ENCODE measurements at places on chromosomes 1 and 21. TPM values are rescaled to one million over a fixed set of nuclear protein-coding genes. Genes with fewer than 3 reads are reported as not detected.
A peak's percentile ranks its signal among the peaks of the same experiment; 100 is the strongest.

DNA sequence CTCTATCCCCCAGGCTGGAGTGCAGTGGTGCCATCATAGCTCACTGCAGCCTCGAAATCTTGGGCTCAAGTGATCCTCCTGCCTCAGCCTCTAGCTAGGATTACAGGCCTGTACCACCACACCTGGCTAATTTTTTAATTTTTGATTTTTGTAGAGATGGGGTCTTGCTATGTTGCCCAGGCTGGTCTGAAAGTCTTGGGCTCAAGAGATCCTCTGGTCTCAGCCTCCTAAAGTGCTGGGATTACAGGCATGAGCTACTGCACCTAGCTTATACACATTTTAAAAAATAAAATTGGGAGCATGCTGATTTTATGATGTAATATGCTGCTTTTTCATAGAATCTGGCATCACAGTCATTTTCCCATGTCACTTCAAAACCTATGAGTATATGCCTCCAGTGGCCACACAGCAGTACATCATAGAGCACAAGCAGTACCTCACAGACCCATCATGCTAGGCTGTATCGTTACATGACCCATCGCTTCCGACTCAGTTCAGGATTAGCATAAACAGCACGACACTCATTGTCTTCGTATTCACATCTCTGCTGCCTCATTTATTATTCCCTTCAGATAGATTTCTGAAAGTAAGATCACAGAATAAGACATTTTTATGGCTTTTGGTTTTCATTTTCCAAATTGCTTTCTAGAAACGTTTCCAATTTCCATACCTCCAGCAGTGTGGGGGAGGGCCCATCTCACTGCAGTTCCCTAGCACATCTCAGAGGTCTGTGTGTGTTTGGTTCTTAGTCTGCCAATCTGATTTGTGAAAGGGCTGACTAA lies 35.9 kb upstream of the CCSAP start:
- DNase-seq, result no peak

Gene NT5C1A
- total RNA-seq, result not detected

GRCh38 chr1:1613509-1614082 lies 1.7 kb upstream of the MIB2 start:
- no peak for DNase-seq

GRCh38 chr1:227891955-227892488 lies 55.7 kb downstream of the WNT9A start:
- no peak for DNase-seq

Gene MYCL
- 1.0 TPM for total RNA-seq

- no peak for DNase-seq
These were observed 71.3 kb upstream of the DNAJC6 start for GRCh38 chr1:65238010-65238409.

GRCh38 chr1:173427146-173428054 lies 49.7 kb upstream of the PRDX6 start:
- no peak for DNase-seq

DNA sequence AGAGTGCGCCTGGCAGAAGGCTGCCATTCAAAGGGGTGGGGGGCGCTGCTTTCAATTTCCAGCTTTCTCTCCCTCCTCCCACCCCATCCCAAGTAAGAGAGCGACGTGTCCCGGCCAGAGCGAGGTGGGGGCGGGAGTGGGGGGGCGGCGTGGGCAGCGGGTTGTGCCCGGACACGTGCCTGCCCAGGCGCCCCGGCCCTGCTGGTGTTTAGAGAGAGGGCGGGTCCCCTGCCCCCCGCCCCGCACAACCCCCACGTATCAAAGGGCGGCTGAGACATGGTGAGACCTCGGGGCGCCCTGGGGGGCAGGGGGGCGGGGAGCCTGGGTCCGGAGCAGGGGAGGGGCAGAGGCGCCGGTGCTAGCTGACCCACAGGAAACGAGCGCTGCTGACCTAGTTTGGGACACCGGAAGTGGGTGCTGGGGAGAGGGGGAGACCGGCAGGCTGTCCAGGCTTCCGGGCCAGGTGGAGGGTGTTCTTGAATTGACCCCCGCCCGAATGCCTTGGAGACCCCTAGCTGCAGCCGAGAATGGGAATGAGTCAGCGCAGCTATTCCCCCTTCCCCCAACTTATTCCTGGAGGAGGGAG lies 1.3 kb downstream of the ZBTB7B start:
- DNase-seq, result peak; percentile 26

- no peak for DNase-seq
These were observed 11.4 kb downstream of the PRKACB start for GRCh38 chr1:84155517-84155916.

DNA sequence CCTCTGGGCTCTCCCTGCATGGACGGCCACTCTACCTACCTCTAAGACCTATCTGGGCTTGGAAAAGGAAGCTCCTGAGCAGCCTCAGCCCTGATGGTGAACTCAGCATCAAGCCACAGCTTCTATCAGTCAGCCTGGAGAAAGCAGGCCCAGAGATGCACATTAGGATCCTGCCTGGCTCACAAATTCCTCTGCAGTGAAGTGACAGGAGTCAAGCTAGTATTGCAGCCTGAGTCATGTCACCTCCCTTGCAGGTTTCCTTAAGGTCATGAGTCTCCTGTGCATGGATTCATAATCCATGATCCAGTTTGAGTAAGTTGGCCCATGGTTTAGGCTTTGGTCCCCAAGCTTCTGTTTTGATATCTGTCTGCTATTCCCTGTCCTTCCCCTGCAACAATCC lies 37.9 kb upstream of the DUSP10 start:
- no peak for DNase-seq

Gene TSPAN1
- total RNA-seq, result 9.5 TPM

GRCh38 chr1:24639881-24640280 lies 3.2 kb upstream of the SRRM1 start:
- DNase-seq, result no peak

DNA sequence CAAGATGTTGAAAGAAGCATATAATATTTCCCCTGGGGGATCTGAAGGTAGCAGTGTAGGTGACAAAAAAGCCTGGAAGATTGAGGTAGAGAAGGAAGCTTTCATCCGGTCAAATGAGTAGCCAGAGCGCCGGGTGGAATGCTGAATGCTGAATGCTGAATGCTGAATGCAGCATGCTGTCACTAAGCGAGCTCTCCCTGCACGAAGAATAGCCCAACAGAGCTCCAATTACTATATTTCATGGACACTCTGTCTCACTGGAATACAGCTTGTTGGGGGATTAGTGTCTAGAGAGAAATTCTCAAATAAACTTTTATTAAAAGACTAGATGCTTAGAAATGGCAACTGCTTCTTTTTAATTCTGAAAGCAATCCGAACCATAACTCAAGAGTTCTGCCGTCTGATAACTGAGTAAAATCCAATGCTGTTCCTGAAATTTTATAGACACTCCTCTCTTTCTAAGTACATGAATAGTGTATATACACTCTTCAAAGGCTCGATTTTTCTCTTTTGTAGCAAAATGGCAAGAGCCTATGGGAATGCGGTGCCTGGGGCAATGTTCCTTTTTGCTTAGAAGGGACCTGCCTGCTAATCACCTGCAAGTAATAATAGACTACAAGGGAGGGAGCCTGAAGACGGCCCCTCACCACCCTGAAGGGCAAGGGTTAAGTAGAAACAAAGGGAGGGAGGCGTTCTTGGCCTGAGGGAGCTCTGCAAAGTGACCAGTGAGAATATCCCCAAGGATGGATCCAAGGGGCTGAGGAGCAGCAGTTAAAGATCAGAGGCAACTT lies 203.7 kb upstream of the ESRRG start:
- no peak for DNase-seq

Gene JUN
- 46.7 TPM for total RNA-seq

Gene NFASC
- not detected for total RNA-seq

- DNase-seq, result no peak
These were observed 2.8 kb downstream of the PHGDH start for GRCh38 chr1:119714583-119714982.
